ENCODE measurements at places on chromosomes 6 and 20.
A peak's percentile ranks its signal among the peaks of the same experiment; 100 is the strongest.

- DNase-seq, result no peak
These were observed 14.4 kb downstream of the KPNA5 start for GRCh38 chr6:116695401-116695800.

DNA sequence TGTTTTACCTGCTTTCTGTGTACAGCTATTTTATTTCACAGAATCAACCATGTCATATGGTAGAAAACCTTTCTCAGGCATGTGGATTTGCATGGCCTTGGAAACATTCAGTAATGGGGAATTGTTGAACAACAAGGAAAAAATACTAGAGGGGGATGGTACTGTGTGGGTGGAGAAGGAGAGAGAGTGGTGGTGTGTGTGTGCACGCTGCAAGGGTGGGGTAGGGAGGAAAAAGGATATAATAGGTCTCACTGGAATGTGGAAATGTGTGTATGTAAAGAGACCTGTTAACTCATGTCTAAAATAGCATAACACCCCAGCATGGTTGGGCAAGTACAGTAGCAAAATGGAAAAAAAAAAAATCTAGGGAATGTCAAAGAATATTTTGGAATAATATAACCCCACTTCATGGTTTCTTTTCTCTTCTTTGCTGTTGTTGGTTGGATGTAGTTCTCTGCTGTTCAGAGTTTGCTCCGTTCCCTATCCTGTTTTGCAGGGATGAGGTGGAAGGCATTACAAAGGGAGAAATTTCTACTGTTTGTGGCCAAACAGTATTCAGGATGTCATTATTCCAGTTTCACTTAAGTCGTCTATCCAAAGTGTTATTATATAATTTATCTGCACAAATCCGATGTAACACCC, 93.9 kb upstream of the CITED2 start:
- DNase-seq, result no peak

DNA sequence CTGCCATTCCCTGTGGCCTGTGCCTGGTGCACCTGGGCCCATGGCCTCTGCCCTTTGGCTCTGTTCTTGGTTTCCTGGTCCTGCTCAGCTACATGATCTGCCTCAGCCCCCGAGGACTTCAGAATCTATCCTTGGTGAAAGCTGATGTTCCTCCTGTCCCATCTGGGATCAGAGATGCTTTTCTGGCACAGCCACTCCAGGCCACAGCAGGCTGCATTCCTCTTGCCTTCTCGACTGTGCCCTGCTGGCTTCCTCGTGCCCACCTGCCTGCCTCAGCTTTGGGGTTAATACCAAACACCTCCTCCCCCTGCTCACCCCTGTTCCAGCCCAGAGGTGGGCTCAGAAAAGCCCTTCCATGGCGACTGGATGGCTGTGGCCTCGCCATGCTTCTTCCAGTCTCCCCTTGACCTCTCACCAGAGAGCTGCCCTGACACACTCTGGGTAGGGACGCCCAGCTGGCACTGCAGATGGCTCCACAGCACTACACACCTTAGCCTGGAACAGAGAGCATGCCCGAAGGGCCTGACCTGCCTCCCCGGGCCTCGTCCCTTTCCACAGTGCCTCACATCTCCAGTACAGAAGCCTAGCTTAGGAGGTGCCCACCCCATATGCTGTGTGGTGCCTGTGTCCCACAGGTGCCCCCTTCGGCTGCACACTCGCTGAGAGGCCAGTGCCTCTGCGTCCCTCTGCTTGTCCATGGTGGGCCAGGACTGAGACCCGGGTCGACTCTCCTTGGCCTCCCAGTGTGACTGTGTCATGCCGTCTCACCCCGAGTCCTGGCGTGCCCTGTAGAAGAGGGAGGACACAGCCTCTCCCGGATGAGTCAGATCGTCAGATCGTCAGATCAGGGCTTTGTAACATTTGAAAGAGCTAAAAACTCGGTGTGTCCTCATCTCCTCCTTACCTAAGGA, 148.8 kb downstream of the DTNBP1 start:
- DNase-seq, result no peak

DNA sequence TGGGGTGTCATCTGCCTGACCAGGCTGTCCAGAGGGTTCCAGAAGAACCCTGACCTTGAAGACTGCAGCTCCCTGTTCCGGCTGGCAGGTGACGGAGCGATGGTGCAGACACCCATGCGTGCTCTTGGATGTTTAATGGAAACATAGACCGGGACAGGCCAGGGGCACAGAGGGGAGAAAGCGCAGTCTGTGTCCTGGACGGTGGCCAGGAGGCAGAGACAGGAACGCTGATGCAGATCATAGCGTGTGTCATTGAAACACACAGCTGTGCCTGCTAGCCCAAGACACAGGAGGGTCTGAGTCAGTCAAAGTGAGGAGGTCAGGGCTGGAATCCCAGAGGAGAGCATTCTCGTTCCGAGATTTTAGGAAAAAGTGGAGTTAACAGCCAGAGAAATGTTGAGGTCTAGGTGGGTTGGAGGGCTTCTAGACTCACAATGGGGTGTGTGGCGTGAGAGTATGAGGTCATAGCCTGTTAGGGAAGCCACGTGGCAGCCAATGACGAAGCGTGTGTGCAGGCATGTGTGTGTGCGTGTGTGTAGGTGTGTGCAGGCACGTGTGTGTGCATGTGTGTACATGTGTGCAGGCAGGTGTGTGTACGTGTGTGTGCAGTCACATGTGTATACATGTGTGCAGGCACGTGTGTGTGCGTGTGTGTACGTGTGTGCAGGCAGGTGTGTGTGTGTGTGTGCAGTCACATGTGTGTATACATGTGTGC, 167.0 kb downstream of the ERMARD start:
- no peak for DNase-seq

DNA sequence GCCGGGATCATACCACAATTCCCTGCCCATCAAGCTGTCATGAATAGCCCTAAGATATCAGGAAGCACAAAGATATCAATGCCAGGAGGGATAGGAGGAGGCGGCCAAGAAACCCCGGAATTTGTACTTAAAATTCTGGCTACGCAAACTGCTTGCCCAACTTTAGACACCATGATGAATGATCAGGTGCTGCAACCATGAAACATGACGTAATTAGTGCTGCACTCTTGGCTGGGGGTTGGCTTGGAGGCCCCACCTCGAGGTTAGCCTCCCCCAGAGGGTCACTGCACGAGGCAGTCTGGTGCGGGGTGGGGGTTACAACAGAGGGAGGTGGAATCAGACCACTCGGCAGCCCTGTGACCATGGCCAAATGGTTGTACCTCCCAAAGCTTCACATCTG, 8.9 kb downstream of the SIRPA start:
- no peak for DNase-seq

DNA sequence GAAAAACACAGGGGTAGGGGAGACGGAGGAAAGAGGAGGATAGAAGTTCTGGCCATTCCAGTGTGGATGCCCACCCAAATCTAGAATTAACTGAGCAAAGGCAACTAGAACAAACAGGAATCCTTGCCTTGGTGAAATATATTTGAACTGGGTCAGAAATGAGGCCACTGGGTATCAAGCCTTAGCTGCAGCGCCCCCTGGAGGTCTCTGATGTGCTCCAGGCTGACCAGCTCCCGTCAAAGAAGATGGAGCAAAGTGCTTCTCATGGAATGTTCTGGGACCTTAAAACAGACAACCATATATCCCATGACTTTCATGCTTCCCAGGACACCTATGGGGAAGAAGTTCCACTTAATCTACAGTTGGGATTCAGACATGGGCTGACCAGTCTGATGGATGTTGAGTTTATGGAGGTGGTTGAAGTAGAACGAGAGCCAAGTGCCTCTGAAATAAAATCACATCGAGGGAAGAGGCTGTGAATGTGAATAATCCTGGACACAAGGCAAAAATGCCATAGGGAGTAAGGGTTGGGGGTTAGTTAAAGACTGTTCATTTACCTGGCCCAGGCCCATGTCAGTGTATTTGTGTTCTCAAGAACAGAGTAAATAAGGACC, 50.4 kb downstream of the HLA-DPB1 start:
- DNase-seq, result peak; percentile 16

DNA sequence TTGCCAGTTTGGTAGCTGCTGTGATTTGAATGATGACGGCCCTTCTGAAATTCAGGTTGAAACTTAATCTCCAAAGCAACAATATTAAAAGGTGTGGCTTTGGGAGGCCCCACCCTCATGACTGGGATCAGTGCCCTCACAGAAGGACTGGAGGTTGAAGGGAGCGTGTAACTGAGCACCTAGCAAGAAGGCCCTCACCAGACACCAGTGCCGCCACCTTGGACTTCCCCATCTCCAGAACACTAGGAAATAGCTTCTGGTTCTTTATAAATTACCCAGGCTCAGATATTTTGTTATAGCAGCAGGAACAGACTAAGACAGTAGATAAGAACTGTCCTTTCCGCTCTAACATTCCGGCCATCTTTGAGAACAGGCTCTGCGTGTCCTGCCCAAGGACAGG, 243.1 kb downstream of the DLL1 start:
- DNase-seq, result no peak

DNA sequence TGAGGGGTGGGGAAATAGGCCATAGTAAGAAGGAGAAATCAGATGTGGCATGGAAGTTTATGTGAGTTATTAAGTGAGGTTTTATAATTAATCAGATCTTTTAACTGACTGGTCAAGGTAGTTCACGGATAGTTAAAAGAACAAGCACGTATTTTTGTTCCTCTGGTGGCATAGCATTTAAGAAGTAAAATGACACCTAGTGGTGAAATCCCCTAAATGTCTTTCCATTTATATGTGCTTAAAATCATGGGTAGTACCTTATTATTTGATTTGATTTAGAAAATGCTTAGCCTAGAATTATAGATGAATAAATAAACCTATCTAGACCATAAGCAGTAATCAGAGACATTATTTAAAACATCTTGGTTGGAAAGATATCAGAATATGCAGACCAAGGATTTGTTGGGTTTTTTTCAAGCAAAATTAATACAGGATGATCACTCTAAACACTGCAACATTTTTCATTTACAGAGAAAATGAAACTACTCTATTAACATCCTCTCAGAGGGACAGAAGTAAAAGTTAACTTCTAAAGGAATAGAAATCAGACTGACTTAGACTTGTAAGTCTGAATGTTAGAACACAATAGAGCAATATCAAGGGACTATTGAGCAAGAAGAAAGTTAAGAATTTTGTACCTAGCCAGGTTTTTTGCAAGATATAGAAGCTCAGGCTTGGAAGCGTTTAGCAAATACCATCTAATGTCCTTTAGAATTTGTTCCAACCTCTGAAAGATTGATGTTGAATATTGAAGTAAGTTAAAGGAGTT, 81.1 kb downstream of the STXBP5 start:
- DNase-seq, result no peak

DNA sequence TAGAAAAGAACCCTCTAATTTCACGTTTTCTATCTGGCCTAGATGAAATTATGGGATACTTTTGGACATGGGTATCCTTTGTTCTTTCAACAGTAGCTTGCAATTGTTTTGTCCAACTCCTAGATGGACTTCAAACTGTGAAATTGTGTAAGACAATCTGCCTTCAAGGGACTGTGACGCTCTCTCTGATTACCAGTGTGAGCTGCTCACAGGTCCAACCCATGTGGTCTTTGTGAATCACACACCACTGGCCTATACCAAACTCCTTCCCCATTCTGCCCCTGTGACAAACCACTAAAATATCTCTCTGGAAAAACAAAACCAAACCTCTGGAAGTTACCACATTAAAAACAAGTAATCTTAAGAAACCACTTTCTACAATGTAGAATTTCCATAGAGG, 59.5 kb downstream of the NINL start:
- no peak for DNase-seq

DNA sequence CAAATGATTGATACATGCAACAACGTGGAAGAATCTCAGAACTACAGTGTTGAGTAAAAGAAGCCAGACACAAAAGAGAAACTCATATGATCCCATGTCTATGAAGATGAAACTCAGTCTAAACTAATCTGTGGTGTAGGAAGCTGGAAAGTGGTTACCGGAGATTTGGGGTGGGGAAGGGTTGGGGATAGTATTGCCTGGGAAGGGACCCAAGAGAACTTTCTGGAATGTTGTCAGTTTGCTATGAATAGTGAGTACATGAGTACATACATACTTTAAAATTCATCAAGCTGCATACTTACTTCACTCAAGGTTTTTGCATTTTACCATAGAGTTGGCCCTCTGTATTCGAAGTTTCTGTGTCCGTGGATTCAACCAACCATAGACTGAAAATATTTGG, 106.0 kb downstream of the SAMD5 start:
- no peak for DNase-seq

DNA sequence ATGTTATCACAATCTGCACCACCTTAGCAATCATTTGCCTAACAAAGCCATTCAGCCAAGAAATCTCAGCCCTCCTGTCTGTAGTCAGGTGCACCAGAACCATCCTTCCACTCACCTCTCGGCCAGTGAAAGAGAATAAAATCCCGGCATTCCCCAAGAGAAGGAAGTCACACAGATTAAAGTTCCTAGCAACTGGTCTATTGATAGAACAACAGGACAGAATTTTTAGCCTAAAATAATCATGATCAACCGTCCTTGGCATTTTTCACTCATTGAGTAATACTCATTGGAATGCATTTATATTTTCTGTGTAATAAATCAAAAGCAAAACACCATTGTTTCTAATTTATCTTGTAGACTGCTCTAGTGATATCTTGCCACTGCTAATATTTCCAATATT, 85.7 kb upstream of the CDH4 start:
- DNase-seq, result no peak

GRCh38 chr20:5914859-5915258, 35.5 kb downstream of the TRMT6 start:
- no peak for DNase-seq

- DNase-seq, result no peak
These were observed 118.7 kb downstream of the TBX18 start for GRCh38 chr6:84645563-84646266.

DNA sequence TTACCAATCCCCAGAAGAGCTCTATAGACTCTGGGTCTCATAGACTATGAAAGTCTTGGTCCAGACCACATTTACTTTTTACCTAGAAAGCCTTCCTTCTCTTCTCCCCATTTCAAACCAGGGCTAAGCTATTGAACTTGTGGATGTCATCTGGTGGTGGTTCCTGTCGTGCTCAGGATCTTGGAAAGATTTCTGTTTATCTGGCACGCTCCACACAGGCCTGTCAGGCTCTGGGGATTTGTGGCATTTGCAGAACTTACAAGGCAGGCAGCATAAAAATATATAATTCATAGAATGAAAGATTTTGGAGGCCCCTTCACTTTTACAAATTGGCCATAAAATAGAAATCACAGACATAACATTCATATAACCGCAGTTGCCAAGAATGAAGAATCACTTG, 188.1 kb downstream of the UST start:
- DNase-seq, result no peak

- no peak for DNase-seq
These were observed 26.7 kb downstream of the ADA start for GRCh38 chr20:44624743-44625271.

GRCh38 chr6:169988769-169989550, 237.5 kb downstream of the ERMARD start:
- no peak for DNase-seq

DNA sequence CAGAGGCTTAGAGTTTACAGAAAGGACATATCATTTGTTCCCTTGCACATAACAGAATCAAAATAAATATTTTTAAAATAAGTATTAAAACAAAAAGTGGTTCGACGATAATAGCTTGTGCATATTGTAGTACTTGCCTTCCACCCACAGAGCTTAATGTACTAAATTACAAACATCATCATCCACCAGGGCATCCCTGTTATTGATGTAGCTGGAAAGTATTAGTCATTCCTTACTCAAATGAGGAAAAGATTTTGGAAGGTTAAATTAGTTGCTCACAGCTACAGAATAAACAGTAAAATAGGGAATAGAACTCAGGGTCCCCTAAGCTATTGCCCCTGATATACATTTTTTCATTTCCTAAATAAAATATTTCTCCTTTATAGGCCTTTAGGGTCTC, 150.3 kb downstream of the PTPRK start:
- no peak for DNase-seq
